ENCODE measurements at places on chromosomes 12 and 14.

- DNase-seq, result no peak
These were observed 8.6 kb upstream of the CHD4 start for GRCh38 chr12:6615802-6616201.

GRCh38 chr12:6065863-6066199 is 58.6 kb downstream of the VWF start:
- no peak for DNase-seq

GRCh38 chr12:99910342-99910741 is 74.4 kb downstream of the ANKS1B start:
- DNase-seq, result no peak

GRCh38 chr12:10163084-10163483 is 8.8 kb downstream of the OLR1 start:
- no peak for DNase-seq

- DNase-seq, result no peak
These were observed 2.4 kb downstream of the CCDC63 start for GRCh38 chr12:110849221-110849620.

GRCh38 chr14:50932592-50933495 is 11.4 kb downstream of the PYGL start:
- DNase-seq, result no peak

DNA sequence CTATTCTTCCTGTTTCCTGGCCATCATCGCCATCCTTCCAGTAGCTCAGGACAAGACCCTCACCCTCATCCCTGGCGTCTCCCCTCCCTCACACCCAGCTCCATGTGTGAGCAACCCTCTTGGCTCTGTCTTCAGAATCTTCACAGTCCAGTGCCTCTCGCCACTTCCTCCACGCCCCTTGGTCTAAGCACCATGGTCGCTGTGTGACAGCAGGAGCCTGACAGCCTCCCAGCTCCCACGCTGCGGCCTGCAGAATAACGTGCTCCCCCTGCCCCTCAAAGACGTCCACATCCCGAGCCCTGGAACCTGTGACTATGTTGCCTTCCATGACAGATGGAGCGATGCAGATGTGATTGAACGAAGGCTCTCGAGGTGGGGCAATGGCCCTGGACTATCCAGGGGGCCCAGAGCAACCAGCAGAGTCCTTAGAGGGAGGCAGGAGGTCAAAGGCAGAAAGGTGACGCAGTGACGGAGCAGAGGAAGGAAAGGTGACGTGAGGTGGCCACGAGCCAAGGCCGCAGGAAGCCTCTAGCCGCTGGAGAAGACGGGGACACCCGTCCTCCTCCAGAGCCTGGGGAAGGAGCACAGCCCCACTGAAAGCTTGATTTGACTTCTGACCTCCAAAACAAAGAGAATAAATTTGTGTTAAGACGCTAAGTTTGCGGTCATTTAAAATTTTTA is 139.8 kb downstream of the CALM1 start:
- DNase-seq, result no peak

DNA sequence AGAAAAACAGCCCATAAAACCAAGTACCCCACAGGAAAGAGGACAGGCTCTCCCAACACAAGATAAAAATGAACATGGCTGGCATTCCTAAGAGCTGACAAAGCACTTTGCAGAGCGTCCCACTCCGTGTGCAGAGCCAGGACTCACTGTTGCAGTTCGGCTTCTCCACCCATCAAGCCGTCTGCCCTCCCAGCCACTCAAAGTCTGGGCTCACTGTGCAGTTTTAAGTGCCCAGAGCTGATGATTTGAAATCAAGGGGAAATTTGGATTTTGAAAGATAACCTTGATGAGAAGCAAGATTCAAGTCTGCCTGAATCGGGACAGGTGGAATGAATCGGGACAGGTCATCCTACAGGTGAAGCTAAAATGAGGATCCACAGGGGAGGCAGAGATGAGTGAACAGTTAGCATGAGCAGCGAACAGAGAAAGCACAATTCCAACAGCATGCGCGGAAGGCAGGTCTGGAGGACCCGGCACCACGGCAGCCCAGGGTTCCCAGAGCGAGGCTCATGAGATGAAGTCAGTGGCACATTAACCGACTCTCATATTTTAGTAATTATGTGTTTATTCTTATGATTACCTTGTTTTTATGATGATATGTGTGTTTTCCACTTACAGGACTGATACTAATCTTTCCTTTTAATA is 39.8 kb upstream of the GPR68 start:
- DNase-seq, result no peak

- no peak for DNase-seq
These were observed 40.7 kb upstream of the ANO4 start for GRCh38 chr12:100753837-100754236.

- DNase-seq, result no peak
These were observed 14.0 kb upstream of the PTGDR start for GRCh38 chr14:52253503-52253902.

GRCh38 chr12:32450768-32451167 is 51.4 kb downstream of the FGD4 start:
- DNase-seq, result no peak

DNA sequence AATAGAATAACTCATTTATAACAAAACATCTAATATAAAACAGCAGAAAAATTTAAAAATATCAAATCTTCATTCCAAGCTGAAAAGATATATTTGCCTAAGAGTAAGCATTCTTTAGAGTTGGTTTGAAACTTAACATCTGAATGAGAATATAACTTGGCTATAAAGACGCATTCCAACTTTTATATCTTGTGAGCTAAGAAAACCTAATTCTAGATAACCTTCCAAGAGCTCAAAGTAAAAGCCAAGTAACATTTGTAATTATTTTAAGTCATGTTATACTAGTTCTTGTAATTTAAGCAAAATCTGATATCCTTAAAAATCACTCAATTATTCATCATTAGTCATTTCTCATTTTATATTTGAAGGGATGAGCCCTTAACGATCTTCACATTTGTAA is 368.9 kb downstream of the C12orf50 start:
- DNase-seq, result no peak

DNA sequence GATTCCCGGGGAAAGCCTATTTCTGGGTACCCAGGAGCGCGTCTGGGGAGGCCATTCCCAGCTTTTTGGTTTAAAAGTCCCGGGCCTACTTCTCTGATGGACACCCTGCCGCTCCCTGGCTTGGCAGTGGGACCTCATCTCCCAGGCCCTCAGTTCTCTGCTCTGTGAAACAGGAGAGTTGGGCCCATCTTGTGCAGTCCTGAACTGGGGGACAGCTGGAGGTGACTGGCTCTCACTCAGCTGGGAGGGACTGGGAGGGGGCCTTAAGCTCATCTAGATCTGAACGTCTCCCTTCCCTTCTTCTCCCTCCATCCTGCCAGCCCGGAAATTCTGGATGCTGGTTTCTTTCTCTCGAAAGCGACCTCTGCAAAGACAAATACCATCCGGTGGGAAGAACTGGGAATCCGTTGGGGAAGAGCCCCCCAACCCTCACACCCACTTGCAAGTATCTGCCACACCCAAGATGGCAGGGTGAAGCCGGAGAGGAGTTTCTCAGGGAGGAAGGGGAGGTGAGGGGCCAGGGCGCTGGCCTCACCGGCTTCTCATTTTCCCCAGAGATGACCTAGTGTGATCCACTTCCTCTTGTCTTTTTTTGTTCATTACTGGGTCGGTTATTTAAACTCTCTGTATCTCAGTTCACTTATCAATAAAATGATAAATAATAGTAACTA is 1.4 kb downstream of the RIN3 start:
- DNase-seq, result no peak

- DNase-seq, result no peak
These were observed 110.0 kb upstream of the RESF1 start for GRCh38 chr12:31849090-31849687.

DNA sequence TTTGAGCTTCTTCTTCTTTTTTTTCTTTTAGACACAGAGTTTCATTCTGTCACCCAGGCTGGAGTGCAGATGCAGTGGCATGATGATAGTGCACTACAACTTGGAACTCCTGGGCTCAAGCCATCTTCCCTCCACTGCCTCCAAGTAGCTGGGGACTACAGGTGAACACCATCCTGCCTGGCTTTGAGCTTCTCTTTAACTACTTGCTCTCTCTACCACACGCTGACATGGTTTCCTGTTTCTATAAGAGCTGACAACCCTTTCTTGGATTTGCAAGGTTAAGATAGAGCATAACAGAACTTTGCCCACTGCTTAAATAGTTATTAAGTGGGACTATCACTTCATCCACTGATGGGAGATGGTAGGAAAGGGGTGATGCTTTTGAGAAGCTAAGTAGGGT is 82.4 kb upstream of the SLC38A2 start:
- DNase-seq, result no peak

- DNase-seq, result no peak
These were observed at the start of gene BMAL2 for GRCh38 chr12:27332714-27333402. Gene BMAL2 (plus strand): TSS chr12:27332836. CDS start chr12:27333073, 237 bp downstream.

- no peak for DNase-seq
These were observed 9.8 kb upstream of the SSTR1 start for GRCh38 chr14:38197784-38198335.

- DNase-seq, result no peak
These were observed 27.6 kb downstream of the EML1 start for GRCh38 chr14:99820702-99821331.

GRCh38 chr14:76450476-76450875 is 74.5 kb downstream of the ESRRB start:
- no peak for DNase-seq

DNA sequence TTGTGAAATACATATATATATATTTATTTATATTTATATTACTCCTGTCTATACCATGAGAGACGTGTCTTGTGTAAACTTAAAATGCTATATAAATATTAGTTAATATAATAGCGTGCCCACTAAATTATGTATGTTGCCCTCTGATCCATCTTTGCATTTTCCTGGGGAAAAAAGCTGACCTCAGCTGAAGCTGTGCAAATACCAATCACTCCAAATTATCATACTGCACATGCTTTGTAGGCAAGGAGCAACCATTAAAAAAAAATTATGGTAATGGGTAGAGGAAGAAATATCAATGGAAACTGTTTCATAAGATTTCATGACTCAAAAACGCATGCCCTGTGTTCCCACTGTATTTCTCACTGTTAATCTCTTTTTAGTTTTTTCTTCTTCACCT is 179.8 kb downstream of the ANO4 start:
- DNase-seq, result no peak

DNA sequence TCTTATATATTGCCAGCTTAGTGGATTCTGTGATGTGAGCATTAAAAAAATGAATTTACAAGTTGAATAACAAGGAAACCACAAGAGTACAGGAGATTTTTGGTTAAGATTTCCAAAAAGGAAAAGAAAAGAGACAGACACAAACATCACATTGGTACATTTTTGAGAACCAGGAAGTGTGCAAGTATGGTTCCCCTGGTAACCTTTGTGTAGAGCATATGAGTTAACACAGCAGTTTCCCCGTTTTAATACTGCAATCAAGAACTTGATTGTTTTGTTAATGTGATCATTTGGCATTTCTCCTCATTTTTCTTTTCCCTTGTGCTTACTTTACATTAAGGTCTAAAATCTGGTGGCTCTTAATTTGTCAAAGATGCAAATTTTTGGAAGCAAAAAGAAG is 490.4 kb upstream of the ATP2B1 start:
- no peak for DNase-seq

DNA sequence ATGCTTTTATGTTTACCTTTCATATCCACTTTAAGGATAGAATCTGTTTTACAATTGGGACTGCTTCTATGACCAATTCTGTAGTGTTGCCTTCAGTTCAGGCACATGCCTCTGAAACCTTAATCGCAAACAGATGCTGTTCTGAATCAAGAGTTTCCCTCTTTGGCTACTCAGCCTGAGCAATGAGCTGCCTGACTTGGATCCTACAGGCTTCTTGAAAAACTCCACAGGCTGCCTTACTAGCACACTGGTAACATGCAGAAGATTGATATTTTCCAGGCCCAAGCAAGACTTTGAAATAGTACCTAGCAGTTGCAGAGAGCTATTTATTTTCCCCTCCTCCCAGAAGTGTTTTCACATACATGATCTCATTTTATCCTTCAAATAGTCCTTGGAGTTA is 34.8 kb upstream of the PMCH start:
- no peak for DNase-seq

GRCh38 chr12:26614011-26614616 is 218.9 kb downstream of the ITPR2 start:
- DNase-seq, result no peak

DNA sequence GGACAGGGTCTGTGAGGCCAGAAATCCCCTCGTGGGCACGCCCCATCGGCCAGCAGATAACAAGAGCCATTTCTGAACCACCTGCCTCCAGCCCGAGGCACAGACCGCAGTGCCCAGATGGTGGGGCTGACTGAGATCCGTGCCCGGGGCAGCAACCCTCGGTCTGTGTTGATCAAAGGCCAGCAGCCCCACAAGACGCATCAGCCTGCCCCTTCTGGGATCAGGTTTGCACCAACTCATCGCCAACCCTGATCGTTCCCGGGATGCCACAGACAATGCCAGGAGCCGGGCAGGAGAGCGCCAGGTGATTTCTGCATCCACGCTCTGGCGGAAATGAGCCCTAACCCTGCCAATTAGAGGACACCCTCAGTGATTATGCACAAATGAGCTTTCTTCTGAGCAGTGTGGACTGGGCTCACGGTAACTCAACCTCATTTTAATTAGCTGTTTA is 64.5 kb downstream of the TESC start:
- DNase-seq, result no peak

DNA sequence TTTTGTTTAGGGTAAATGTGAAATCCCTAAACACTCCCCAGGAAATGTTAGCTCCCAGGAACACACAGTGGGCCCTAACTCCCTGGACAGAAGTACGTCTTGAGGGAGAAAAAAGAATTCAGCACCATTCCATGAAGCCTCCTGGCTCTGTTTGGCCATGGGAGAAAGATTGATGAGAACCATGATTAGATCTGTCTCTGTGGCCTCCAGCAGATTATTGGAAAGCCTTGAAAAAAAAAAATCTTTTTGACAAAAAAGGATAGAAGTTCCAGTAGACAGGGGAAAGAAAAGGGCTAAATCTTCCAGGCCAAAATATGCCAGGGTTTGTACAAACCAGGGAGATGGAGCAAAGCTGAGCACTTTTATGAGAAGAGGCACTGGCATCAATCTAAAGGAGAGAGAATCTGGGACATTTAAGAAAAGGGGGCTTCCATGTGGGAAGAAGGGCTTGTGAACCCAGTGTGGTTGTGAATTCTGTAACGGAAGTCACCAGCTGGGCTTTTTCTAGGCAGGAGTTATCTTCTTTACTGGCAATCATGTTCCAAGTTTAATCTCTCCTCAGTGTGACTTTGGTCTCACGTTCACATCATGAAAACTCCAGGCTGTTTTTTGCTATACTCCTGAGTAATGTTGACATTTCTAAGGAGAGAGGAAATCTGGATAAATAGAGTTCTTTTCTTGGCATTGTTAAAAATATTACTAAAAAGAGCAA is 426.7 kb downstream of the RAD51B start:
- no peak for DNase-seq

Measured in stimulated activated CD8-positive, alpha-beta memory T cell treated with anti-CD3 and anti-CD28 coated beads, Interleukin-2, amount 100 ng/mL, for 1 hour (primary cell).